GM12891 (cell line): ENCODE measurements at places on chromosomes 4 and X.

DNA sequence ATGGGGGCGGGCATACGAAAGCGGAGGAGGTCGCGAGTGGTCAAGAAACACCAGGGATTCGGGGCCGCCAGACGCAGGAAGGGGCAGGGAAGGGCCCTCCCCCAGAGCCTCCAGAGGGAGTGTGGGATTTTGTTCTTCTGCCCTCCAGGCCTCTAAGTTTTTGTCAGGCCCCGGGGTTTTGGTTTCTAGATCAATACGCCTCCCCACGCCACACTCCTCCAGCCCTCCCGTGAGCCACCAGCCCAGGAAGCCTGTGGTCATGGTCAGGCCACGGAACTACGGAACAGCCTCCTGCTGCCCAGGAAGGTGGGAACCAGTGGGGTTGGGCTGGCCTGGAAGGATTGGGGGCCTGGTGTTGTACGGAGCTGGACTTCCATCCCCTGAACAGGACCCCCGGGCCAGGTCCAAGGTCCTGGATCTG is 38.4 kb downstream of the CPLX1 start:
- no peak for DNase-seq

DNA sequence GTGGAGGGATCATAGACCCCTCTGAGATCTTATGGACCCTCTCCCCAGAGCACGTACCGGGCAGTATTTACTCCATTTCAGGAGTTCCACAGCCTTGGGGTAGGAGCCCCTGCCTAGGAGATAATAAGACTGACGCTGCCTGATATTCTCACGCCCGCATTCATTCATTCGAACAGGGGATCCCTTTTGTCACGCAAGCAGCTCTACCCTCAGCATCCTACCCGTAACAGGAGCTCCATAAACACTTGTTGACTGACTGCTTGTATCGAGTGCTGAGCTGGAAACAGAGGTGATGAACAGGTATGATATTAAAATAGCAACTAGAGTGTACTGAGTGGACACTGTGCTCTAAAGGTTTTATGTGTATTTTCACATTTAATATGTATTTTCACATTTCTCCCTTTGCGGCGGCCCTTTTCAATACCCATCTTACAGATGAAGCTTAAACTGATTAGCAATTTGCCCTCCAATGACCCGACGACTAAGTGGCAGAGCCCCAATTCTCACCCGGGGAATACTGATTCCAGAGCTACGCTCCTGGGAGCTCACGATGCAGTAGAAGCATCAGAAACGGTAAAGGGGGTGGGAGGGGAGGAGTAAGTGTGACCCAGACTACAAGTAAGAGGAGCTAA is 888 bp downstream of the RAB28 start:
- peak; percentile 9 for DNase-seq

- DNase-seq, result no peak
Observed at GRCh38 chrX:16464369-16464768, 185.6 kb upstream of the S100G start.

DNA sequence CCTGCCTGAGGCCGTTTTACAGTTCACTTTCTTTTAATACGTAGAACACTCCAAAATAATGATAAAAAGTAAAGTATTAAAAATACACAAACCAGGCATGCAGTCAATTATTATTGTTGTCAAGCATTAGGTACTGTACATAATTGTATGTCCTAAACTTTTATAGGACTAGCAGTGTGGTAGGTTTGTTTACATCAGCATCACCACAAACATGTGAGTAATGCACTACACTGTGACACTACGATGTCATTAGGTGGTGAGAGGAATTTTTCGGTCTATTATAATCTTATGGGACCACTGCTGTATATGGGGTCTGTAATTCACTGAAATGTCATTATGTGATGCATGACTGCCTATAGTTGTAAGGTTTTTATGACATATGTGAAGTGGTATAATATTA is 149.5 kb upstream of the SH3RF1 start:
- DNase-seq, result no peak

DNA sequence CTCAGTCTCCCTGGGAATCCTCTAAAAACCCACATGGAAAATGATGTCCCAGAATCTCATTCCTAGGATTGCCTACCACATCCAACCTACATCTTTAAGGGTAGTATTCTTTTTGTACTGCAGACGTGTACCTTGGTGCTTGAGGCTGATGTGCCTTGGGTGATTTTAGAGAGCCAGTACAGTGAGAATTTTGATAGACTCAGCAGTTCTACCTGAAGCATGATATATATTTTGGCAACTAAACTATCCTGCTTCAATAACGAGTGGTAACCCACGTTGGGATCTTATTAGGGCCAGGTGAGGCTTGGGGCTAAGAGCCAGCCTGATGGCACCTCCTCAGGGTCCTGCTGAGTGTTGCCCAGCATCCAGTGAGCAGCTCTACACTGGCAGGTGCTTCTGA is 140.4 kb downstream of the ZNF518B start:
- DNase-seq, result no peak

GRCh38 chr4:93710847-93711430 is 117.6 kb upstream of the ATOH1 start:
- DNase-seq, result no peak

- no peak for DNase-seq
Observed at GRCh38 chr4:78542373-78542772, 9.2 kb upstream of the ANXA3 start.

DNA sequence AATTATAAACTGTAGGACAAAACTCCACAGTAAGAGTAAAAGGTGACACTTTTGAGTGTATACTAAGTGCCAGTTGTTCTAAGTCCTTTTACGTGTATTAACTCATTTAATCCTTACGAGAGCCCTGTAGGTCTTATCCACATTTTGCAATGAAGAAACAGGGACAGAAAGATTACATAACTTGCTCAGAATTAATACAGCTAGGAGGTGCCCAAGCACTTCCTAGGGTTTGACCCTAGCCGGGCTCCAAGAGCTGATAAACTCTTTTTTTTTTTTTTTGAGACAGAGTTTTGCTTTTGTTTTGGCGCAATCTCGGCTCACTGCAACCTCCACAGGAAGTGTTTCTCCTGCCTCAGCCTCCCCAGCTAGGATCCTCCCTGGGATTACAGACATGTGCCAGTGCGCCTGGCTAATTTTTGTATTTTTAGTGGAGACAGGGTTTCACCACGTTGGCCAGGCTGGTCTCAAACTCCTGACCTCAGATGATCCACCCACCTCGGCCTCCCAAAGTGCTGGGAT is 110.4 kb downstream of the UBE2K start:
- DNase-seq, result no peak

DNA sequence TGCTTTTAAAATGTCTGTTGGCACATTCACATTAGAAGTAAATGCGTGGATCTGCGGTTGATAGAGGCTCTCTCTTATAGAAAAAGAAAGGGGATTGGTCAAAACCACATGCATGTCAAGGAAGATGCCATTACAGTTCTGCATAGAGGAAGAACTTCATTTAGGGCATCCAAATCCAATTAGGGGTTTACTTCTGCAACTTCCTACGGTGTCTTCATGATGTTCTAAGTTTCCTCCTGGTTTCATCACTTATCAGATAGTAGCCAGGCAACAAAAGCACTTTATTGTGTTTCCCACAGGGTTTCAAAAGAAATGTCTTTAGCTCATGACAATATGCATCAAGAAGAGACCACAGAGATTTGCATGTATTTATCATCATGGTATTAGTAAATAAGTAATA is 136.0 kb upstream of the HPGD start:
- no peak for DNase-seq
